ENCODE measurements at places on chromosomes 7 and 10.

- DNase-seq: no peak
Measured at GRCh38 chr10:68756246-68756645, 35.2 kb downstream of the CCAR1 start.

DNA sequence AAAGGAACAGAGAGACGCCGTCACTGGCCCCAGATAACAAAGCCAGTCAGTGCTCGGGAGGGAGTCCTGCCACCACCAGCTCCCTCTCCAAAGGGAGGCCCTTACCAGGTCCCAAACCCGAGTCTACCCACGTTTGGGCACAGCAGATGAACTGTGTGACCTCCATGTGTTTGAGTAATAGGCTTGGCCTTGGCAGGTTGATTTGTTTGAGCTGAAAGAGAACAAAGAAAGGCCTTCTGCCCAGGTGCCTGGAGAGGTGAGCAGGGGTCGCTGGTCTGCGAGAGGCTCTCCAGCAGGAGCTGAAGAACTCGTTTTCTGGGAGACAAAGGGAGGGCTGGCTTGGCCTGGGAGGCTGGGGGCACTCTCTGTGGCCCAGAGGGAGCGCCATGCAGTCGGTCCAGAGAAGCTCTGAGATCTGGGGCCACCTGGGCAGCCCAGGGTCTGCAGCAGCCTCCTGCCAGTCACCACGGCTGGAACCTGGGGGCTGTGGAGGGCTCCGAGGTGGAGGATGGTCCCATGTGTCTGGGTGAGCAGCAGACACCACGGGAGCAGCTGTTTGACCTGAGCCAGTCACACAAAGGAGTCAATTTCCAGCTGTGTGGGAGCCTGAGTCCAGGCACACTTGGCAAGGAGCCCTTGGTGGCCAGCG lies 99.7 kb downstream of the PAXIP1 start:
- no peak for DNase-seq

DNA sequence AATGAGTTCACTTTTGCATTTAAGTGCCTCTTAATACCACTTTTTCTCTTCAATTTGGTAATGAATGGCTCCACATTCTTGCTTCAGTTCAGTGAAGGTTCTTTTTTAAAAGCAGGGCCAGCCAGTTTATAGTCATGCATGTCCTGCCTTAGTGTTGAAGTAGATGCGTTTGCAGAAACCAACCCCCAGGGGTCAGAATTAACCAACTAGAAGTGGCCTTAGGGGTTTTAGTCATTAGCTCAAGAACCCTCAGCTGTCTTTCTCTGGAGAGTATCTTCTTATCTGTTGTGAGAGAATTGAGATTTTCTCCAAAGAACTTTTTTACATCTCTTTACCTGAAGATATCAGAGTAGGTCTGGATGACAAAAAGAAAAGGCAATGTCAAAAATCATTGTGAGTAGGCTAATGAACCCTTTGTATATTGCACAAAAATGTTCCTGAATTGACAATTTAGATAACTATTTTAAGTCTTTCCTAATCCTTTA lies 82.2 kb downstream of the PIK3CG start:
- DNase-seq: peak; percentile 39

GRCh38 chr7:155057076-155057475 lies 13.0 kb upstream of the HTR5A start:
- no peak for DNase-seq

- DNase-seq: no peak
Measured at GRCh38 chr7:154440651-154441050, 388.5 kb downstream of the DPP6 start.

DNA sequence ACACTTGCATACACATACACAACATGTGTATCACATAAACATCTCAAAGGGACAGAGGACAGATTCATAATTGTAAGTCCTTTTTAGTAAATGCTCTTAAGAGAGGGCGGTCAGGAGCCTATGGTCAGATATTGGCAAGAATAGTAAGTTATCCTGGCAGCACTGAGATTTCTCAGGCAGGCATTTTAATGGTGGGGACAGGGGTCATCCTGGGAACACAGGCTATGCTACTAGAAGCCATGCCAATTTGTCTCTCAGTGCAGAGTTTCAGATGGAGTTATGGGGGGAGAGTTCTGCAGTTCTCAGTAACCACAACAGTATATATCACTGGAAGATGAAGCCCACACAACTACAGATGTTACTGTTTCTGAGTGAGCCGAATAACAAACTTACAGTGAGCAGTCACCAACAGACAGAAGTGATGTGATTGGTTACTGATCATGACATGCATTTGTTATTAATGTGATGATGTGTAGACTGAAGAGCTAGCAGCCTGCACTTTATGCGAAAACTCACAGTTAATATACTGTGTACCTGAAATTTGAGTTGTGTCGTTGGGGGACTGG lies 16.4 kb downstream of the ZNF487 start:
- peak; percentile 2 for DNase-seq

GRCh38 chr7:135597926-135598305 lies 40.2 kb downstream of the NUP205 start:
- DNase-seq: peak; percentile 4
